Epithelial cell of umbilical artery (primary cell): ENCODE measurements at places on chromosomes 1 and 21. TPM values are rescaled to one million over a fixed set of nuclear protein-coding genes. Genes with fewer than 3 reads are reported as not detected.

CFHR4 gene
- total RNA-seq = not detected in 2 replicates

MEX3A gene
- 4.7 and 5.8 TPM in 2 replicates for total RNA-seq

OR2AK2 gene
- total RNA-seq = not detected in 2 replicates

AMY1B gene
- not detected in 2 replicates for total RNA-seq

PLA2G2D gene
- not detected in 2 replicates for total RNA-seq

PSRC1 gene
- total RNA-seq = 7.5 and 12.3 TPM in 2 replicates

MSH4 gene
- total RNA-seq = under 0.01 and 0.46 TPM in 2 replicates

PCP4L1 gene
- total RNA-seq = not detected in 2 replicates

TMEM52 gene
- not detected in 2 replicates for total RNA-seq

PRR9 gene
- total RNA-seq = not detected in 2 replicates

TNNT2 gene
- total RNA-seq = not detected in 2 replicates

ZNF687 gene
- total RNA-seq = 6.7 and 6.8 TPM in 2 replicates

GIPC2 gene
- 12.7 and 29.3 TPM in 2 replicates for total RNA-seq

UBL4B gene
- not detected in 2 replicates for total RNA-seq

HRNR gene
- total RNA-seq = not detected in 2 replicates

SPATA45 gene
- total RNA-seq = not detected in 2 replicates

VCAM1 gene
- 14.3 and 47.1 TPM in 2 replicates for total RNA-seq

RNU1-3 gene
- total RNA-seq = under 0.01 and 5,836 TPM in 2 replicates

ANGPTL7 gene
- total RNA-seq = not detected in 2 replicates

ROR1 gene
- total RNA-seq = 7.6 and 12.7 TPM in 2 replicates

OR6K3 gene
- total RNA-seq = not detected in 2 replicates

SAMSN1 gene
- total RNA-seq = 1.2 and 9.4 TPM in 2 replicates

CELA2A gene
- total RNA-seq = not detected in 2 replicates

SDCCAG8 gene
- 35.9 and 50.3 TPM in 2 replicates for total RNA-seq

COL24A1 gene
- under 0.01 TPM in 1 of 2 replicates, not detected in the other for total RNA-seq

FAM110D gene
- 2.1 and 3.9 TPM in 2 replicates for total RNA-seq

ZNF695 gene
- 1.6 and 4.0 TPM in 2 replicates for total RNA-seq

DEPDC1 gene
- 21.1 and 34.8 TPM in 2 replicates for total RNA-seq

GBP6 gene
- total RNA-seq = not detected in 2 replicates

LCE3D gene
- not detected in 2 replicates for total RNA-seq

KMO gene
- total RNA-seq = under 0.01 TPM in 1 of 2 replicates, not detected in the other

CR1L gene
- total RNA-seq = not detected in 2 replicates

TRIM58 gene
- total RNA-seq = 0.32 and 0.91 TPM in 2 replicates

SLC35D1 gene
- total RNA-seq = 5.5 and 9.3 TPM in 2 replicates

OR2L8 gene
- total RNA-seq = under 0.01 and 0.30 TPM in 2 replicates

CFAP57 gene
- 0.15 and 0.32 TPM in 2 replicates for total RNA-seq

TMEM69 gene
- total RNA-seq = 12.3 and 13.1 TPM in 2 replicates
